ENCODE measurements at places on chromosomes 2 and 18.

DNA sequence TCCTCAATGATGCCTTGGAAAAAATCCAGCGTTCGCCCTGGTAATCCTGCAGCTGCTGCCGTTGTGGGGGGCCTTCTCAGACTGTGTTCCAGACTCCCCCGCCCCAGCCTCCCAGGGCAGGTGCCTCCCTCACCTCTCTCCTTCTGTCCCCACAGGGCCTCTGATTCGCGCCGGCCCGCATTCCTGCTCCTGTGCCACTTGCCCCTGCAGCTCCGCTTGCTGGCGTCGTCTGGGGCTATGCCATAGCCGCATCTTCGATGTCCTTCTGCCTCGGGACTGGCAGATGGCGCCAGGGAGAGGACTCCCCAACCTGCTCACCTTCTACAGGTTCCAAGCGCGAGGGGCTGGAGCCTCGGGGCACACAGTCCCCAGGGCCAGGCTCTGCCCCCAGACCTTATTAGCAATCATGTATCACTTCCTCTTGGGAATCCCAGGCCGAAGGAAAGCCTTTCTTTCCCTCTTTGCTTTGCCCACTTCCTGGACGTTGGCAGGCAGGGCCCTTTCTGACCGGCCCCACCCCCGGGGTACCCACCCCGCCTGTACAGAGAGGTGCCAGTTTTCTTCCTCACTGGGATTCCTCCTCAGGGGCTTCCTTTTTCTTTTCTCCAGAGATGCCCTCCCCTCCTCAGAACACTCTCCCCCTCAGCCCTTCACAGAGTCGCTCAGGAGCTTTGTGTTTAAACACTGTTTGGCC, 4.4 kb downstream of the SPATA3 start:
- DNase-seq = no peak

GRCh38 chr2:58598171-58598570, 357.0 kb upstream of the FANCL start:
- no peak for DNase-seq

DNA sequence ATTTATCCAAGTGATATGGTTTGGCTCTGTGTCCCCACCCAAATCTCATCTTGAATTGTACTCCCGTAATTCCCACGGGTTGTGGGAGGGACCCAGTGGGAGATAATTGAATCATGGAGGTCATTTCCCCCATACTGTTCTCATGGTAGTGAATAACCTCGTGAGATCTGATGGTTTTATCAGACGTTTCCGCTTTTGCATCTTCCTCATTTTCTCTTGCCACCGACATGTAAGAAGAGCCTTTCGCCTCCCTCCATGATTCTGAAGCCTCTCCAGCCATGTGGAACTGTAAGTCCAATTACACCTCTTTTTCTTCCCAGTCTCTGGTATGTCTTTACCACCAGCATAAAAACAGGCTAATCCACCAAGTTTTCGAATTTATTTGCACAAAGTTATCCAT, 20.3 kb upstream of the CHST10 start:
- DNase-seq = no peak

DNA sequence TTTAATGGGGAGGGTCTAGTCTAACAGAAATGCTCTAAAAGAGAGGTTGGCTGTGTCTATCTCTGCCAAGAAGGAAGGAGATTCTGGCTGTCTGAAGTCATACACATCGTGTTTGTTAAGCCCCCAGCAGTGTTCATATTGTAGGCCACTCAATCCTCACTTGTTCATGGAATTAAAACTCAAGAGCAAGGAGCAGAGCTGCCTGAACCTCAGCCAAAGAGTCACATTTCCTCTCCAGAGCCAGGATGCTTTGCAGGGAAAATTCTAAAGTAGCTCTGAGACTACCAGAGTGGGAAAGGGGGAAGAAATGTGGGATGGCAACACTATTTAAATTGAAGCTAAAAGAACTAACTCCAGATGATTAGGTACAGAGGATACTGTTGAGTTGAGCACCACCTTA, 190.7 kb upstream of the CXCR4 start:
- DNase-seq = no peak

GRCh38 chr2:119206201-119206600, 17.4 kb upstream of the STEAP3 start:
- no peak for DNase-seq

DNA sequence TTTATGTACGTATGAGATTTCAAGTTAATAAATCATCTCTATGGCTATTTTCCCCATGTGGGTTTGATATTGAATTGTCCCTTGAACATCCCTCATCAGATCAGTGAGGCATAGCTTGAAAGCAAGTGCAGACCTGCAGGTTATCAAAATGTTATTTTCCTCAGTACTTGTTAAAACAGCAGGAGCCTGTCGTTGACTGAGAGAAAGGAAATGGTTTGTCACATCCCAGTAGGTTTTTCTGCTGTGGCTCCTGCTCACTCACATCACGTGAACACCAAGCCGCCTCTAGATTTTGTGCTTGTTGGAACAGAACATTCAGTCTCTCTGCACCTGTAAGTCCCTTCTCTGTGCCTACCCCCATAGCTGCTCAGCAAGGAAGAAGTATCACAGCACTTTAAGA, 340.3 kb downstream of the CELF4 start:
- no peak for DNase-seq

- DNase-seq = no peak
Observed at GRCh38 chr2:108538000-108538625, 3.8 kb downstream of the LIMS1 start.

DNA sequence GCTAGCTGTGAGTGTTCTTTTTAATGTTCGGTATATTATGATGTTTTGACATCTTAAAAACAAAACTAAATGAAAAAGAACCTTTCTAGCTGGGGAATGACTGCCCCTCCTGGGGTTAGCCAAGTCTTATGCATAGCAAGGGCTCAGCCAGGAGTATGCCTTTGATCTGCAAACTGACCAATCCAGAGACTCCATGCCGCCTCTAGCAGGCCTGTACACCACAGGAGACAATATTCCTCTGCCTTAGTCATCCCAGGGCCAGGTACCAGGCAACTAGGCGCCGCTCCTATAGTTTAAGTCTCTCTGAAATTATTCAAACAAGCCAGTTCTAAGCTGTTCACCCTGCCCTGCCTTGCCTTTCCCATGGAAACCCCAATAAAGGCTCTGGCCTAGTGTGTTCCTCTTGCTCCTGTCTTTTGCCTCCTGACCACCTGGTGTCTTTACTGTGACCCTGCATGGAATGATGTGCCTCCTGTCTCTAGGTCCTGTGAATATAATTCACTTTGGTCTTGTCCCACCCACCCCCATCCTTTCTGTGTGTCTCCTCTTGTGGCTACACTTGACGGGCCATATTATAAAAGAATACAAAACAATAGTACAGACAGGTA, 52.0 kb upstream of the CHN1 start:
- DNase-seq = no peak

Data from GM12892 (cell line).